ENCODE measurements at places on chromosomes 6 and 20. TPM values are rescaled to one million over a fixed set of nuclear protein-coding genes. Genes with fewer than 3 reads are reported as not detected.

DNA sequence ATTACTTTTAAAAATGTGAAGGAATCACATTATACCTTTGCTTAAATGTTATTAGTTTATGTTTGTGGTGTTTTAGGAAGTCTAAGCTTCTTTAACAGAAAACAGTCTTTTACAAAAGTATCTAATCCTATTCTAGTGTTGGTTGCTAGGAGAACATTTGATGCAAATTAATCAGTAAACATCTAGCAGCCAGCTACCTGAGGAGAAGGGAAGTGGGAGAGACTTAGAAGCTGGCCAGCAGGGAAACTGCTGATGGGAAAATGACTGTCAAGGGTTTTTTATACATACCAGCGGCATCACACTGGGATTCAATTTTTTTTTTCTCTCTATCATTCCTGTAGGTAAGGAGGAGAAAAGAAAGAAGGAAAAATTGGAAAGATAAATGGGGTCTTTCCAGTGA is 686.0 kb upstream of the MMS22L start:
- no peaks in the 10 kb centered on the region for H3K36me3 ChIP-seq
- H3K4me1 ChIP-seq, result no peaks in the 10 kb centered on the region
- no peak overlapping the region for H3K4me3 ChIP-seq
- H3K27ac ChIP-seq, result no peak overlapping the region

- peaks cover 11% of the 10 kb centered on the region for H3K4me1 ChIP-seq
- H3K36me3 ChIP-seq, result no peaks in the 10 kb centered on the region
- H3K27ac ChIP-seq, result no peak overlapping the region
- DNase-seq, result peak; percentile 58
- no peak overlapping the region for H3K4me3 ChIP-seq
Observed at GRCh38 chr6:79812195-79812594, 135.2 kb downstream of the ELOVL4 start.

RBM24 gene
- total RNA-seq, result 13.6 TPM

CNR1 gene
- total RNA-seq, result 12.2 TPM

- no peaks in the 10 kb centered on the region for H3K4me1 ChIP-seq
- H3K4me3 ChIP-seq, result no peak overlapping the region
- no peak overlapping the region for H3K27ac ChIP-seq
- no peaks in the 10 kb centered on the region for H3K36me3 ChIP-seq
- no peak for DNase-seq
Observed at GRCh38 chr6:91198588-91199255, 611.9 kb upstream of the MAP3K7 start.

MOCS3 gene
- total RNA-seq, result 5.2 TPM

NFATC2 gene
- total RNA-seq, result 1.9 TPM

DNA sequence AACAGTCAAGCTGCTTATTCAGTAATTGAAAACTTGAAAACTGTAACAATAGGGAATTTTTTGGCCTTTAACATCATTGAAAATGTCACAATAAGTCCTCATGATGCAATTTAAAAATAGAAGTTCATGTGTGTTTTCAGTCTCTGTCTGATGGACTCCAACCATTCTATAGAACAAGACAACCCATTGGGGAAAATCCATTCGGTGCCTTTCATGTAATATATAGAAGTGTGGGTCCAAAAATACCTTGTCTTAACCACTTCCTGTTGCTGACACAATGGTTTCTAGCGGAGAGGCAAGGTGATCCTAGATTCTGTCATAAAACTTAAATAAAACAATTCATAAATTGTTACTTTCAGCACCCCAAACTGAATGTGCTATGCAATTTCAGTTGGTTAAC is 1131.3 kb upstream of the MAP3K7 start:
- no peak overlapping the region for H3K27ac ChIP-seq
- H3K36me3 ChIP-seq, result no peaks in the 10 kb centered on the region
- DNase-seq, result no peak
- no peaks in the 10 kb centered on the region for H3K27me3 ChIP-seq
- H3K4me3 ChIP-seq, result no peak overlapping the region

RNF217 gene
- 29.2 TPM for total RNA-seq

- H3K36me3 ChIP-seq, result no peaks in the 10 kb centered on the region
- H3K27me3 ChIP-seq, result no peaks in the 10 kb centered on the region
- no peaks in the 10 kb centered on the region for H3K4me1 ChIP-seq
- no peak for DNase-seq
Observed at GRCh38 chr6:32079566-32080290, 29.4 kb downstream of the TNXB start.

- no peak overlapping the region for H3K4me3 ChIP-seq
- H3K36me3 ChIP-seq, result peaks cover 72% of the 10 kb centered on the region
- H3K27me3 ChIP-seq, result no peaks in the 10 kb centered on the region
- no peaks in the 10 kb centered on the region for H3K4me1 ChIP-seq
Observed at GRCh38 chr6:80029470-80029869, 25.0 kb downstream of the TTK start.

DNA sequence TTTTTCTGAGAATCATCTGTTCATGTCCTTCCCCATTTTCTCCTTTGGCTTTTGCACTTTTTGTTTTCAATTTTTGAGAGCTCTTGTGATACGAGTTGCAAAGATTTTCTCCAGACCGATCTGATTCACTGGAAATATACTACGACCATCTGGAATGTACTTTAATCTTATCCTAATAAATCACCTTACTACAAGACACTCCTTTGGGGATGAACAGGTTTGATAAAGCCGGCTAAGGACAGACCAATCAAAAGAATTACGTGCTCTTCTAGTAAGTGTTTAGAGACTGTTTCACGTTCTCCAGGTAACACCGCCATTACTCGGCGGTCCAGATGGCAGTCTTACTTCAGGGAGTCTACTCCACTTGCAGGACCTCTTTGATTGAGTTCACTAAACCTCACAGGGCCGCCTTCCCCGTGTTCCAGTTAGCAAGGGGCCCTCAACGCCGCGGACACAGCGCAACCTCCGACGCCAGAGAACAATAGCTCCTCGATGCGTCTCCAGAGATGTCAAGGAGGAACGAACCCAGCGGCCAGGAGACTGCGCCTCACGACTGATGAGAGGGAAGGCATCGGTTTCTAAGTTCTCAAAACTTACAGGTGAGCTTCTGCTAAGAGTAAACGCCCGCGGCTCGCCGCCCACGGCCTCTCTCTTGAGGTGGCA is 920 bp upstream of the WTAP start:
- H3K27me3 ChIP-seq, result no peaks in the 10 kb centered on the region
- peaks cover 33% of the 10 kb centered on the region for H3K36me3 ChIP-seq
- H3K4me3 ChIP-seq, result peak overlapping the region; percentile 96
- H3K27ac ChIP-seq, result peak overlapping the region; percentile 100

GRCh38 chr20:24735263-24735662 is 213.8 kb upstream of the CST7 start:
- H3K4me1 ChIP-seq, result no peaks in the 10 kb centered on the region
- H3K4me3 ChIP-seq, result no peak overlapping the region
- DNase-seq, result no peak
- no peaks in the 10 kb centered on the region for H3K36me3 ChIP-seq
- no peak overlapping the region for H3K27ac ChIP-seq

CEP250 gene
- 42.8 TPM for total RNA-seq

GRCh38 chr6:71544906-71545305 is 256.3 kb downstream of the OGFRL1 start:
- DNase-seq, result no peak
- H3K27ac ChIP-seq, result no peak overlapping the region
- H3K36me3 ChIP-seq, result no peaks in the 10 kb centered on the region
- no peak overlapping the region for H3K4me3 ChIP-seq
- no peaks in the 10 kb centered on the region for H3K27me3 ChIP-seq

DNA sequence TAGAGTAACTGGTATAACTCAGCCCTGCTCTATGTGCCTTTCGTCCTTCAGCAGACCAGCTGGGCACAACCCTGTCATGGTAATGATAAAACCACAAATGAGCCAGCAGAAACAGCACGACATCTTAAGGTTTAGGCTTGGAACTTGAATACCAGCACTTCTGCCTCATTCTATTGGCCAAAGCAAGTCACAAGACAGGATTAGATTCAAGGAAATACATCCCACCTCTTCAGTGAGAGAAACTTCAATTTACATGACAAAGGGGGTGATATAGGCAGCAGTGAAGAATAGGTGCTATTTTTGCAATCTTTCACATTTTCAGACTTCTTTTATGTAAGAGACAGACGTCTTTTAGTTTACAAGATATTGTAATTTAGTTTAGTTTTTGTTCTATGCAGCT is 69.8 kb upstream of the SLC35F1 start:
- H3K36me3 ChIP-seq, result no peaks in the 10 kb centered on the region
- no peaks in the 10 kb centered on the region for H3K4me1 ChIP-seq
- DNase-seq, result no peak
- H3K27ac ChIP-seq, result no peak overlapping the region
- no peaks in the 10 kb centered on the region for H3K27me3 ChIP-seq

DNA sequence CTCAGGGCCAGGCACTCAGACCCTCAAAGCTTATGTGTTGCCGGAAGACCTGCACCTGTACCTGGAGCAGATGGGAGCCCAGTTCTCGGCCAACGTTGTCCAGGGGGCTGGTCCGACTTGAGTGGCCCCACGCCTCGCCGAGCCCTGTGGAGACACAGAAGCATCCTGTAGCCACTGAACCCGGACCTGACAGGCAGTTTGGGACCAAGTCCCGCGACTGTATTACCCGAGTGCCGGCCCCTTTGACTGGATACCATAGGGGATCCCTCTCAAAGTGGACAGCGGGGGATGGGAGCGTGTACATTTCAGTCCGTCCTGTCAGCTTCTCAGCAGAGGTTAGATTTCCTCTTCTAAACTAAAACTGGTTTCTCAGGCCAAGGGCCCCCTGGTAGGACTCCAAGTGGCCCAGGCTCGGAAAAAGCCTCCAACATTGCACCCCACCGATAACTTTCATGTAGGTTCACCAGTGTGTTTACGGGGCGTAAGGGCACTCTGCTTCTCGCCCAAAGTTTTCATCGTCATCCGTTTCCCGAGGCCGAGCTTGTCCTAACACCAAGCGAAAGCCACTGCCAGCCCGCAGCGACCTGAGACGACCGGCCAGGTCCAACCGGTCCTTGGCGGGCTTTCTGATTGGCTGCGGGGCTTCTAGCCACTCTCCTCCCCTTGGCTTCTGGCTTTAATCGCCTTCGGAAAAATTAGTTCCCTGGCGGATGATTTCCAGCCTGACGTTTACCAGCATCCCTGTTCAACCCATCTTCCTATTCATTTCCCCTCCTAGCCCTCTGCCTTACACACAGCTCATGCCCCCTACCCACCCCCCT is 10.8 kb downstream of the SIM1 start:
- H3K27me3 ChIP-seq, result peaks cover 100% of the 10 kb centered on the region
- no peak overlapping the region for H3K27ac ChIP-seq
- peak; percentile 92 for DNase-seq
- peak overlapping the region; percentile 71 for H3K4me3 ChIP-seq
- H3K4me1 ChIP-seq, result peaks cover 8% of the 10 kb centered on the region

MTO1 gene
- 17.3 TPM for total RNA-seq

DNA sequence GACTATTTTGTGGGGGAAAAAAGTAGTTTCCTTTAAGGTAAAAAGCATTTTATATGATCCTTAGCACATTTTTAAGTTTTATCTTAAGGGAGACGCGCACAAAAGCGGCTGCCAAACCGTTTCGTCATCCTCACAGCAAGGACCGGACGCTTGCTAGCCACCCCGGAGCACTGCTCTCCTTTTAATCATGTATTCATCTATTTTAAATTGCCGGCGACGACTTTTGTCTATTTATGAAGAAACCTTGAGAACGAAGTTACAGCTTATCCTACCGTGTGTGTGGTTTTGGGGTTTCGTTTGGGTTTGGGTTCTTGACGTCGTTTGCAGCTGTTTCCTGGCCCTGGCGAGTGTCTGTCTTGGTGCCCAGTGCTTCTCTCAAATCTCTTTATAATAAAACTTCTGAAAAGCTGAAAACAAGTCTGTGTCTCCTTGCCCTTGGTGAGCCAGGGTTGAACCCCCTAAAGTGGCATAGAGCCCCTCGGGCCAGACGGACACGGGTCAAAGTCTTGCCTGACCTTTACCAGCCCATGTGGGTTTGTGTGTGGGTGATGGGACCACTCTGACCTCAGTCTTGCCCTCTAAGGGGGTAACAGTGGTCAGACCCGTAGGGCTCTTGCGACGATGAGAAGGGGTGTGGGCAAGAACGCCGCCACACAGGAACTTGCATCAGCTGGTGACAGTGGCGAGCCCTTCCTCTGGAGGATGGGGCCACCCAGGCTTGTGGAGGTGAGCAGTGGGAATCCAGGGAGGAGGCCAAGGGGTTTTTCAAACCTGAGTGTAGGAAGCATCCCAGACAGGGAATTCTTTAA is 117.6 kb downstream of the JPH2 start:
- DNase-seq, result peak; percentile 26
- H3K27ac ChIP-seq, result no peak overlapping the region
- H3K27me3 ChIP-seq, result no peaks in the 10 kb centered on the region

GRCh38 chr6:2714111-2714895 is 36.4 kb downstream of the MYLK4 start:
- no peak for DNase-seq
- no peaks in the 10 kb centered on the region for H3K27me3 ChIP-seq
- no peak overlapping the region for H3K27ac ChIP-seq
- H3K4me3 ChIP-seq, result no peak overlapping the region
- no peaks in the 10 kb centered on the region for H3K4me1 ChIP-seq

RNF39 gene
- total RNA-seq, result not detected

SLPI gene
- total RNA-seq, result not detected

DNA sequence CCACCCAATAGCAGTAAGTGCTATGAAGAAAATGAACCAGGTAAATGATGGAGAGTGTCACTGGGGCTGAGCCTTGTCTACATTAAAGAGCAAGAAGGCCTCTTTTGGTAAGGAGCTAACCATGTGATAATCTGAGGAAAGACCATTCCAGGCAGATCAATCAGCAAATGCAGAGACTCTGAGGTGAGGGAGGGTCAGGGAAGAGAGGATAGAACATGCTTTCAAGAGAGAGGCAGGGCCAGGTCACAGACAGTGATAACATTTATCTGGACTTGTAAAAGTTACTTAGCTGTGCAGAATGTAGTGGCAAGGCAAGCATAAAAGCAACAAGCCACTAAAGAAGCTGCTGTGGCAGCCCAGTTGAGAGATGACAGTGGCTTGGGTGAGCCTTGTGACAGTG is 197.3 kb downstream of the TASP1 start:
- no peak overlapping the region for H3K4me3 ChIP-seq
- no peaks in the 10 kb centered on the region for H3K36me3 ChIP-seq
- H3K4me1 ChIP-seq, result peaks cover 4% of the 10 kb centered on the region
- no peak for DNase-seq
- no peak overlapping the region for H3K27ac ChIP-seq

GRCh38 chr20:63682384-63683139 is 13.9 kb upstream of the TNFRSF6B start:
- no peak overlapping the region for H3K4me3 ChIP-seq
- no peak overlapping the region for H3K27ac ChIP-seq
- no peaks in the 10 kb centered on the region for H3K27me3 ChIP-seq
- peaks cover 5% of the 10 kb centered on the region for H3K36me3 ChIP-seq

- no peak overlapping the region for H3K4me3 ChIP-seq
- no peak for DNase-seq
- no peaks in the 10 kb centered on the region for H3K4me1 ChIP-seq
- peaks cover 80% of the 10 kb centered on the region for H3K27me3 ChIP-seq
- no peak overlapping the region for H3K27ac ChIP-seq
Observed at GRCh38 chr6:108187519-108187918, 21.7 kb downstream of the NR2E1 start.

ENPP5 gene
- 8.3 TPM for total RNA-seq

TMEM170B gene
- total RNA-seq, result 2.2 TPM

- no peak overlapping the region for H3K4me3 ChIP-seq
- no peaks in the 10 kb centered on the region for H3K27me3 ChIP-seq
- no peak overlapping the region for H3K27ac ChIP-seq
- no peak for DNase-seq
Observed at GRCh38 chr20:19742974-19743639, 15.0 kb upstream of the RIN2 start.

Measured in endodermal cell (in vitro differentiated cells).